NCI-H510A treated with DMSO at 0.1 percent for 48 hours (cell line): ENCODE measurements at places on chromosomes 2 and 18.
A peak's percentile ranks its signal among the peaks of the same experiment; 100 is the strongest.

- DNase-seq = no peak
These were observed 358.8 kb downstream of the CMPK2 start for GRCh38 chr2:6506859-6507258.

GRCh38 chr18:77086034-77086433, 46.5 kb downstream of the MBP start:
- no peak for DNase-seq

- DNase-seq = no peak
These were observed 129.7 kb downstream of the PTPRM start for GRCh38 chr18:7696780-7697179.

- DNase-seq = no peak
These were observed 122.7 kb downstream of the VAPA start for GRCh38 chr18:10036479-10036878.

GRCh38 chr18:8176554-8176953, 432.7 kb upstream of the RAB12 start:
- DNase-seq = no peak

GRCh38 chr2:8285898-8286297, 396.0 kb upstream of the ID2 start:
- DNase-seq = no peak

- no peak for DNase-seq
These were observed 146.6 kb upstream of the FANCL start for GRCh38 chr2:58387701-58388100.

DNA sequence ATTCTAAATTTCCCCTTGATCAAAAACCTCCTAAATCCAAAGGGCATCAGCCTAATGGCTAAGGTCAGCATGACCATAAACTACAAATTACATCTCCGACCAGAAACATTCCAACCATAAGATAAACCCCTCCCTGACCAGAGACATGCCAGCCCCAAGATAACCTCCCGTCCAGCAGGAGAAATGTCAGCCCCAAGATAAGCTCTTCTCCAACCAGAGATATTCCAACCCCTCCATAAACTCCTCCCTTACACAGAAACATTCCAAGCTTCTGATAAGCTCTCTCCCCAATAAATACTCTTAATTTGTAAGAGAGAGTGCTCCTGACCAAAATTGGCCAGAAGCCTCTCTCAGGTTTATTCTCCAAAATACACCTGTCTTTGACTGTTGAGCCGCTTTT, 274.0 kb downstream of the RNF152 start:
- DNase-seq = no peak

- DNase-seq = no peak
These were observed 21.0 kb downstream of the PASK start for GRCh38 chr2:241128266-241128665.

- no peak for DNase-seq
These were observed 9.9 kb downstream of the ACVR1 start for GRCh38 chr2:157866202-157866601.

DNA sequence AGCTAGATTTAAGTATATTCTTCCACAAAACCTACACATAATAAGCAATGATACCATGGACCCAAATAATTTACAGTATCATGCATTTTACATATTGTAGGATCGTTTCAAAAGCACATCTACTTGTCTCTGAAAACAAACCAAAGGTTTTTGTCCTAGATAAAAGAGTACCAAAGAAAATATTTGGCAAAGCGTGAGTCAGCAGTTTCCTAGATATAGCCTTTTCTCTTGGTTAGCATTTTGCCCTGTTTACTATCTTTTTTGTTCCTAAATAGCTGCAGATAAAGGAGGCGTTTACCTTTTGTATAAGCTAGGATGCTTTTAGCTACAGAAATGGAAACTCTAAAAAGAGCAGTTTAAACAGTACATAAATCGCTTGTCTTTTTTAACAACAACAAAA, 305.8 kb upstream of the GULP1 start:
- no peak for DNase-seq

DNA sequence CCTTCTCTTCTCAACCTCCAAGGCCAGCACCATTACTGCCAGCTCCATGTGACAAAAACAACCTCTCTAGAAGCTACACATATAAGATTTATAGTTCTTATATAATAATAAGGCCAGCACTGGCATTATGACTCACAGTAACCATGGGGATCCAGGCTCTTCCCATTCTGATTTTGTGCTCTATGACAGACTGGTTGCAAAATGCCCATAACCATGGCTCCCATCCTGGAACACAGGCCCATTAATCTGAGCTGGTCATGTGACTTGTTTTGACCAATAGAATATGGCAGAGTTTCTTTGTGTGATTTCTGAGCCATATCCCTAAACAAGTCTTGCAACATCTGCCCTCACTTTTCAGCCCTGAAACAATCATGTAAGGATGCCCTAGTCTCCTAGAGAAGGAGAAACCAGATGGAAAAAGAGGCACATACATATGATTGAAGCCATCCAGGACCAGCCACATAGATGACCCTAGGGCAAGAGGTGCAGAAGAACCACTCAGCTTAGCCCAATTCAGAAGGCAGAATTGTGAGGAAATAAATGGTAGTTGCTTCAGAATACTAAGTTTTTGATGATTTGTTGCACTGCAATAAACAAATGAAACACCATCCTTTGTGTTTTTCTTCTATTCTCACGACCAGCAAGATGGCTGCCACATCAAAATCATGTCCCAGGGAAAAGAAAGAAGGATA, 173.9 kb downstream of the SUCLG1 start:
- DNase-seq = no peak

- DNase-seq = no peak
These were observed 14.2 kb downstream of the INPP1 start for GRCh38 chr2:190357600-190357999.

DNA sequence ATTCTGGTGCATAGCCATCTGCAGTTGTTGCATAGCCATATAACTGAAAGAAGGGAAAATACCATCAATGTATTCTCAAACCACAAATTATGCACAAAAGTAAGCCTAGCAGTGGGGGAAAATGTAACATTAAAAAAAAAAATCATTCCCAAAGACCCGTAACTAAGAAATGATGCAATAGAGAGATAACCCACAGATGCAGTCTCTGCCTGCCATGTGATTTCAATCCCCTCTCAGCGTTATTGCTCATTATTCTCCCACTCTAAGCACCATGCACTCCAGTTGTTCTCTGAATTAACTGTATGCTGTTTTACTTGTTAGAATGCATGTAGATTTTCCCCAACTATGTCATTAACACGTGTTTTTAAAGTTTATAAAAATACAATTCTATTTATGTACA, 14.1 kb downstream of the DSC1 start:
- no peak for DNase-seq

DNA sequence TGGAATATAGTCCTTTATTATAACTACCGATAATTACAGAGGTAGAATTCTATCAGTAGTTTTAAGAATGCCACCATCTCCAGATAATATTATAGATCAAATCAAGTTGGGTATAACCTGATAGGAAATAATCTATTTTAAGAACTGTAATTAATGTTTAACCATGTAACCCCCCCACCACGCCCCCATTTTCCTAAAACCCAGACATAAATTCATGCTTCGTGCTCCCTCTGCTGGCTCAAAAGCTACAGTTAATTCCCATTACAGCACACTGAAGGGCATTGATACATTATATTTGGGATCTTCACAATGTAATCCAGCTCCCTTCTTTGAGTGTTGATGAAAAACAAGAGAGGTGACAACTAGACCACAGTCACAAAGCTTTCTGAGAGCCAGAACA, 228.0 kb upstream of the SMAD7 start:
- DNase-seq = no peak

- no peak for DNase-seq
These were observed at the start of gene OTOF for GRCh38 chr2:26477911-26478253. TSS of gene OTOF (minus strand) at chr2:26478124.

DNA sequence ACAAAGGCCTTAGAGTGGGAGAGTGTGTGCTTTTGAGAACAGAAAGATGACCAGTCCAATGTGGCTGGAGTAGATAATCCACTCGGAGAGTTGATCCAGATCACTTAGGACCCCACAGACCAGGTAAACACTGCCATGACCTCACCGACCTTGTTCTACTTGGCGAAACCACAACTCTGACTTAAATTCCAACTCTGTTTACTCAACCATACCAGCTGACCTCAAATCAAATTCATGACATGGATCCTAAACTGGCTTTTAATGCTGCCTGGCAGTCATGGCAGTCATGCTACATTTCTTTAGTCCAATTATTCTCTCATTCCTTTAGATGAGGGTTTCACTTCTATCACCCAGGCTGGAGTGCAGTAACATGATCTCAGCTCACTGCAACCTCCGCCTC, 347.1 kb upstream of the FAM98A start:
- DNase-seq = no peak

DNA sequence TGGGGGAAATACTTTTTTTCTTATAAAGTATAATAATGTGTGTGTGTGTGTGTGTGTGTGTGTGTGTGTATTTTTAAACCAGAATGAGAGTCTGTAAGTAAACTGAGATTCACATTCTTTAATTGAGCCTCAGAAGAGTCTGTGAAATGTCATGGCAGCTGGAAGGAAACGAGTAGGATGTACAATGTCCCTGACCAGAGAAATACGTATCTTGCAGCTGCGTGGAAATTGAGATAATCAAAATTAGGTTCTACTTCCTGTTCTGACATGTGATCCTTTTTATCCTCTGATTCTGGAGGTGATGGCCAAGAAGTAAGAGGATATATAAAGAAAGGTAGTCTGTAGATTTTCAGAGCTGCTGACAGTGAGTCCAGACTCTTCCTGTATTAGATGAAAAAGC, 50.0 kb downstream of the SH3RF3 start:
- DNase-seq = no peak

DNA sequence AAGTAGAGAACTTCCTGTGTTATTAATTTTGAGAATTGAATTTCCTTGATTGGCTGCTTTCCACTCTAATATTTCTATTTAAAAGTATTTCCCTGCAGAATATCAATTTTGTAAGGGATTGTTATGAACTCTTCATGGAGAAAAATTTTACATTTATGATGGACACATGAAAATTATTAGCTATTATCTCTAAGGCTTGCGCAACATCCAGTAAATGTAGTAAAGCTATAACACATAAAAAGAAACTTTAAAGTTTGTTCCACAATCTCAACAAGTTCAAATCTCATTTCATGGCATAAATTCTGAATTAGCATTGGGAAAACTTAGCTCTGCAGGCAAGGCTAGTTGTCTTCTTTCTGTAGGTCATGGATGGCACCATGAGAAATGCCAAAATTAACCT, 4.2 kb upstream of the EML4 start:
- no peak for DNase-seq

DNA sequence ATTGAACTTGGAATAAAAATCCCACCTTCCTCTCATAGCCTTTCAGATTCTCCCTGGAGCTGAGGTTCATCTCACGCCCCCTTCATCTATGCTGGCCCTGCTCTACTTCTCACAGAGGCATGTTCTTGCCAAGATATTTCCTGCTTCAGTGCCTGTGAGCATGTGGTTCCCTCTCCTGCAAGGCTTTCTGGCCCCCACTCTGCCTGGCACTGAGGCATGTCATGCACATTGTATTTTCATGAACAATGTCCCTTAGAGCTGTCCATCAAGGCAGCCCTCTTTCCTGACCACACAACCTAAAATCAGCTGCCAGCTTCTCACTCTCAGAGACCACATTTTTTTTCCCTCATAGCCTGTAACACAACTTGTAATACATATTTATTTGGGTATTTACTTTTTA, 18.0 kb upstream of the HK2 start:
- DNase-seq = peak; percentile 11

GRCh38 chr2:6958616-6959235, 41.5 kb downstream of the RNF144A start:
- no peak for DNase-seq

DNA sequence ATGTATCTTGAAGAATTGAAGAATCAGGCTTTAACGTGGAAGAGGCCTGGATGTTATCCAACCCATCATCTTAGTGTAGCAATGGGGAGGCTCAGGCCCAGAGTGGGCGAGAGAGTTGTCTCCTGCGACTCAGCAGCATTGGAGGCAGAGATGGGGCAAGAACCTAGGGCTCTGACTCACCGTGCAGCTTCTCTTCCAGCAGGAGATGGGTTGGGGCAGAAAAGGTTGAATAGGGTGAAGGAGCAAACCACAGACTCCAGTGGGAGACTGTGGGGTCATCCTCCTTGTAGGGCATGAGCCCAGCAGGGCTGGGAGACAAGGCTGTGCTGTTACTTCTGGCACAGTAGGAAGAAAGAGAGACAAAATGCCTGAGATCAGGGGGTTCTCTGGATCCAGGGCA, 1.4 kb downstream of the IL36RN start:
- DNase-seq = no peak

DNA sequence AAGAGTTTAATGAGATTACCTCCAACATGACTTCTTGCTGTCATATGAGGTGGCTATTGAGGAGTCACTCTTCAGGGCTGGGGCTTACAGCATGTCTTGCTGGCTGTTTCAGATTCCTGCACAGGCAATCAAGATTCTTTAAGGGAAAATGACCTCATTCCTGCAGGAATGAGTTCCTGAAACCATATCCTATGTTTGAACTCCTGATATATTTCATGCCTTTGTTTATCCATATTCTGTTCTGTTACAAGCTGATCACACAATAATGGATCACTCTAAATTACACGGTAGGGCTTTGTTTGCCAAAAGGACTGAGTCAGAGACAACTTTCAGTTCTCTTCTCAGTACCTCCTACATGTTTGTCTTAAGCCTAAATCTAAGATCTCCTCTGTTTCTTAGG, 879.8 kb upstream of the PIK3C3 start:
- DNase-seq = no peak

DNA sequence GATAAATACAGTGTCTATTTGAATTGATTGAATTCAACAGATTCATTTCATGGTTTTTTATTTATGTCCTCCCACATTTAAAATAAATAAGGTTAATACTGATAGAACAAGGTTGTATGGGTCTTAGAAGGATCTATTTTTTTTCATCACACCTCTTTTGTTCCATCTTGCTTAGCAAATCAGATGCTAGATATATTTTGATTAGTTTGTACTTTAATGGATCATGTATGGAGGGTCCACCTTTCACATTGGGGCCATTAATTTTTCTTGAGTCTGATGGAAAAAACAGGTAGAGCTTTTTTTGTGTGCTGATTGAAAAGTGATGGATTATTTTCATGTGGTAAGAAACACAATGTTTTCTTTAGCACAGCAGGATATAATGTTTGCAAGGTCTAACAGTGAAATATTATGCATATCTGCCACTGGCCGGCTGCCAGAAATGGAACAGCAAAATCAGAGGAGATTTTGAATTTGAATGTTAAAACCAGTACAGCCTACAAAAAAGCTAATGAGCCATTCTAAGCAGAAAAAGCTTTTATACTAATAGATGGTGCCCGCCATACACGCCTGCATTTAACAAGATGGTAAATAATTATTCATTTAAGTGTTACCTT, 188.1 kb upstream of the ETAA1 start:
- no peak for DNase-seq

- DNase-seq = no peak
These were observed 790.1 kb downstream of the CNTNAP5 start for GRCh38 chr2:124814968-124815745.
